ENCODE measurements at places on chromosomes 2 and 18.

DNA sequence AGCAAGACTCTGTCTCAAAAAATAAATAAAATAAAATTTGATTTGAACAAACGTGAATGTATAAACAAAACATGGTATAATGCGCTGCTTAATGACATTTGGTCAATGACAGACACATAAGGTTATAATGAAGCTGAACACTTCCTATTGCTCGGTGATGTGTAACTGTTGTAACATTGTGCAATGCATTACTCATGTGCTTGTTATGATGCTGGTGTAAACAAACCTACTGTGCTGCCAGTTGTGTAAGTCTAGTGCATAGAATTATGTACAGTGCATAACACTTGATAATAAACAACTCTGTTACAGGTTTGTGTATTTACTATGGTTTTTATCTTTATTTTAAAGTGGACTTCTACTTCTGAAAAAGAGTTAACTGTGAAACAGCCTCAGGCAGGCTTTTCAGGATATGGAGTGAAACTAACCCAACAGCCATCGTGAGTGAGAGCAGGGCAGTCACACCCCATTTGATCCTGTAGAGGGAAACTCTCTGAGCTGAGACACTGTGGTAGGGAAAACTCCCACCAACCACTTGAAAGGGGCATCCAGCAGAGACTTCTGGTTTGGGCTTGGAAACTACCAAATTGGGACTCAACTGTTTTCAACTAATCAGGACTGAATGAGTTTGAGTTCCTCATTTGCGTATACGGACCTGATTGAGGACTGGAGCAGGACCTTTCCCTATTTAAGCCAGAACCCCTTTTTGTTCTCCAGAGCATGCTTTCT is 8.7 kb upstream of the RPRD1A start:
- no peak for DNase-seq

DNA sequence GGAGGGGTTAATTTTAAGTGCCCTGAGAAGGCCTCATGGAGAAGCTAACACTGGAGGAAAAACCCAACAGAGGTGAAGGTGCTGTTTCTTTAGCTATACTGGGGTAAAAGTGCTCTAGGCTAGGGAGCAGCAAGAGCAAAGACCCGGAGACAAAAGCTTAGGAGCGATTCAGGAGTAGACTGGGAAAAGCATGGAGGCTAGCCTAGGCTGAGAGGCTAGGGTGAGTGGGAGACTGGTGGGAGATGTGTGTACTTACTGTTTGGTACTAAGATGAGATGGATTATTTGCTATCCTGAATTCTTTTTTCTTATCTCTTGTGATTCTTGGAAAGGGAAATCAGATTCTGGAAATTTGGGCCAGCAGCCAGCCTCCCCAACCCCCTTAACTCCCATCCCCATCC is 2.0 kb downstream of the GIGYF2 start:
- peak; percentile 24 for DNase-seq

- DNase-seq = no peak
Observed at GRCh38 chr2:13537771-13538349, 821.1 kb downstream of the TRIB2 start.

- DNase-seq = peak; percentile 48
Observed at GRCh38 chr2:32714521-32714920, 86.7 kb downstream of the TTC27 start.

- DNase-seq = no peak
Observed at GRCh38 chr18:80202264-80202998, 44.9 kb downstream of the PARD6G start.

DNA sequence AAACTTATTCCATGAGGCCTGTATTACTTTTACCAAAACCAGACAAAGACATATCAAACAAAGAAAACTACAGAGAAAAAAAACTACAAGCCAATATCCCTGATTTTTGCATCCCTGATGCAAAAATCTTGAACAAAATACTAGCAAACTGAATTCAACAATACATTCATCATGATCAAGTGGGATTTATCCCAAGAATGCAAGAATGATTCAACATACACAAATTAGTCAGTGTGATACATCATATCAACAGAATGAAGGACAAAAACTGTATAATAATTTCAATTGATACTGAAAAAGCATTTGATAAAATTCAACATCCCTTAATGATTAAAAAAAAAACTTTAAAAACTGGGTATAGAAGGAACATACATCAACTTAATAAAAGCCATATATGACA is 106.8 kb downstream of the SLC39A10 start:
- DNase-seq = no peak

DNA sequence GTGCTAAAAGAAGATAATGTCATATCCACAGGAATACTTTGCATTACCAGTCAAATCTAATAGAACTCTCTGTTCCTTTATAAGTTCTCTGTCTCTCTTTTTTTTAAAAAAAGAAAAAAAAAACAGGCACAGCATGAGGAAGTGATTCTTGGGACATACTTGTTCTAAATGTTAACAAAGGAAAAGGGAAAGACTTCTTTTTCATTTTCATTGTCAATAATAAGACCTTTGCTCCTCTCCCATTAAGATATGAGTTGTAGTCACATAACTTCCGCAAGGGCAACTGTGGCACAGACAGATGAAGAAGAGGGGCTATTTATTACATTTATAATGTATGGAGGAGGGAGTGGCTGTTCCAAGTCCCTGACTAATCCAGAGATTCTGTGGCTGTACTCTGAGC is 4.7 kb downstream of the CD302 start:
- DNase-seq = no peak

DNA sequence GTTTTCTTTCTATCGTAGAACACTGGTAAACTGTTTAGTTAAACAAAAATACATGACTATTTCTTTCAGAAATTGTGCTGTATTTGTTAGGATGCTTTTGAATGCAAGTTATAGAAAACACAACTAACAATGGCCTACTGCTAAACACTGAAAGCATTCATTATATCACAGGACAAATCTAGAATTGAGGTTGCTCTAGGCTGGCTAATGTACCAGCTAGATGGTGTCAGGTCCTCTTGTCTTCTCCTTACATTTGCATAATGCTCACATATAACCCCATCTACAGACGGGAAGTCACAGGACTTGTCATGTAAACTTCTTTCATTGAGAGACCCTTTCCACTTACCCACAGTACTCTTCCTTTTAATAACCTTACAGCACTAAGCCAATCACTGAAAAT is 586.8 kb downstream of the DSC3 start:
- no peak for DNase-seq

DNA sequence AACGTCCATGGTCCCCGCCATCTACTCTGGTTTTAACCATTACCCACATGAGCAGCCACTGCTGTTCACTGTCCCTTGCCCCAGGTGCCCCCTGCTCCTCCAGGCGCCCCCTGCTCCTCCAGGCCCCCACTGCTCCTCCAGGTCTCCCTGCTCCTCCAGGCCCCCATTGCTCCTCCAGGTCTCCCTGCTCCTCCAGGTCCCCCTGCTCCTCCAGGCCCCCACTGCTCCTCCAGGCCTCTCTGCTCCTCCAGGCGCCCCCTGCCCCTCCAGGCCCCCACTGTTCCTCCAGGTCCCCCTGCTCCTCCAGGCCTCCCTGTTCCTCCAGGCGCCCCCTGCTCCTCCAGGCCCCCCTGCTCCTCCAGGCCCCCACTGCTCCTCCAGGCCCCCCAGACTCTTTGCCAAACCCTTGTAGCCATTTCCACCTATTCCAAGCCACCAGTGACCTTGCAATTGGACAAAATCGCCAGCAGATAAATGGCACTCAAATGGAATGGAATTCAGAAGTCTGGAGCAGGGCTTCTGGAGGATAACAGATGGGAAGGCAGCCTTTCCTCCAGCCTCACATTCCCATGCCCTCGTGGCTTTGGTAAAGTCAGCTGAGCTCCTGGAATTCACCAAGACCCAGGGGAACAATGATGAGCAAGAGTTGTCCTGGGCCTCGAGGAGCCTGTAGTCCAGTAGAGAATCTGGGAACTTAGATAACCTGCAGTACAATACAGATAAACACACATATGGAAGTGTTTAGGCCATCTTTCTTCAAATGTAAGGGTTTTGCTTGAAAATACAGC is 13.3 kb upstream of the RPL31 start:
- no peak for DNase-seq

- no peak for DNase-seq
Observed at GRCh38 chr2:222239945-222240675, 58.7 kb downstream of the PAX3 start.

DNA sequence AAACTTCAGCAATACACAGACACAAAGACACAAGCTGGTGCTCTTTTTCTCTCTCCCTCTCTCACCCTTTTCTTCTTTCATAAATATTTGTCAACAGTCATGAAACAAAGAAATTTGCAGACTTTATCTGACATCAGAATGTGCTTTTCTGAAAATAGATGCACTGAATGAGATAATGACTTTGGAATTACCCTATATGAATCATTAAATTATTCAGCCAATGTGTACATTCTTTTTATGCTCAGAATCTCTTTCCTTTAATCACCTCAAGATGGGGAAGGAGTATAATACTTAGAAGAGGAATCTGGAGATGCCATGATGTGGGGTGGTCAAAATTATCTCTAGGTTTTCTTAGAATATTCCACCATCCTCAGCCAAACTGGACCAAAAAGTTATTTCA is 289.9 kb downstream of the LRRTM1 start:
- no peak for DNase-seq

- no peak for DNase-seq
Observed at GRCh38 chr2:152790883-152791282, 72.5 kb downstream of the ARL6IP6 start.

DNA sequence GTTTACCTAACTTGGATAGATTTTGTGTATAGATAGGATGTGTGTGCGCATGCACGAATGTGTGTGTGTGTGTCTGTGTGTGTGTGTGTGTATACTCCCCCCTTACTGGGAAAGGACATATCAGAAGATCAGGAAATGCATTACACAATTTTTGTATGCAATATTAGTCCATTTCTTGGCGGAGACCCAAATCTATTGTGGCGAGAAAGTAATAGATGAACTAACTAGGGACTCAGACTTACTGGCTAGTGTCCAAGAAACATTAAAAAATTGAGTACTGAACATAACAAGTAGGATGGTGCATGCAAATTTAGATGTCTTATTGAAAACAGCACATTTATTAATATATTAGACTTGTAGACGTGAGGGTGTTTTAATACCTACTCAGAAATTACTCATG is 1036.5 kb upstream of the FANCL start:
- no peak for DNase-seq

- DNase-seq = no peak
Observed at GRCh38 chr2:29106256-29106655, 9.0 kb upstream of the CLIP4 start.

- no peak for DNase-seq
Observed at GRCh38 chr2:38191516-38191915, 115.6 kb upstream of the CYP1B1 start.

DNA sequence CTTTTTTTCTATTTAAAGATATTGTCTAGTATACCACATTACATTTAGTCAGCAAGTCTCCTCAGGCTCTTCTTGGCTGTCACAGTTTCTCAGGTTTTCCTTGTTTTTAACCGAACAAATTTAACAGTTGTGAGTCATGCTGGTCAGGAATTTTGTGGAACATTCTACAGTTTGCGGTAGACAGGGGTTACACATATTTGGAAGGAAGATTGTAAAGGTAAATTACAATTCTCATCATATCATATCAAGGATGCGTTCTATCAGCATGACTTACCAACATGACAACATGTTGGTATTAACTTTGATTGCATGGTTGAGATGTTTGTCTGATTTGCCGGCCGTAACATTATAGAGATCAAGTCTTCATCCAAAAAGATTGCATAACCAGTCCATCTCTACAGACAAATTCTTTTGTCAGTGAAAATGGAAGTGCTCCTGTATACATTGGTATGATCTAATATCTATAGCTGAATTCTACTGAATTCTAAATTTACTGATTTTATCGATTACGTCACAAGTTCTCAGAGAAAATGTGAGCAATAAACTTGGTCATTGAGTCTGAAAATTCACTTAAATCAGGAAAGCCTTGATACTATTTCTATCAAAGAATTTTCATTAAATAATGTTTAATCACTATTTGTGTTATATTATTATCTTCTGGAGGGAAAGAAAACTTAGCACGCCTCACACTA is 664.4 kb upstream of the SLC8A1 start:
- no peak for DNase-seq

- no peak for DNase-seq
Observed at GRCh38 chr2:98637401-98638147, 29.2 kb downstream of the UNC50 start.

DNA sequence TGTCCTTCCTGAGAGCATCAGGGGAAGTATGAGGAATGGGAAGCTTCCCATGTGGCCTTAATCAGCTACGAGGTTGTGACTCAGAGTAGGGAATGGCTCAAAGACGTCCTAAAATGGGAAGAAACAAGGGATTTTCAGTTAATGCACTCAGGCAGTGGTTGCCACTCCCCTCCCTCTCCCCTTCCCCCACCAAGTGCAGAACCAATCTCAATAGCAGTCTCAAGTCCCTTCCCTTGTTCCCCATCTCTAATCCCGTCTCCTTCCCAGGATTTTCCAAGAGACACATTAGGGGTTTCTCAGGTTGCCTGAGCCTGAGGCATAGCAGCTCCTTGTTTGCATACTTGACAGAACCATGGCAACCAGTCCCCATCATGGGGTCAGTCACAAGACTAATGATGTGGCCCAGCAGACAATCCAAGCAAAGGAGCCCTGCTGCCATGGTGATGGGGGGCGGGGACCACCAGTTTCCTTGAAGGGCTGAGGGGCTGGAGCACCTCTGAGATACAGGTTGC is 18.2 kb upstream of the RESP18 start:
- DNase-seq = no peak

DNA sequence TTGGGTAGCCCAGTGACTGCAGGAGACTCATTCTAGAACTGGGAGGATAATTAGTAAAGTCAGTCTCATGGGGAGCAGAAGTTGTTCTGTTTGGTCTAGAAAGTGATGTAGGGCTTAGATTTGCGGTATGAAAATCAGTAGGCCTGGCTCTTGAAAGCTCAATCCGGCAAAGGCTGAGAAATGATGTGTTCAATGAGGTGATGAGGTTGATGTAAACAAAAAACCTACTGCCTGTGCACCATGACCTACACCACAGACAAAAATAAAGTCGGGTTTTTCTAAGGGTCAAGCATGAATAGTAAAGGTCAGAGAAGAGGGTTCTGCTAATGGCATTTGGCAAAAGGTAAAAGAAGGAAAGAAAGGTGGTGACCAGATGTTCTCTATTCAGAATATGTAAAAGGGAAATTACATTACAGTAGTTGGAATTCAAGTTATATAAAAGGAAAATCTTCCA is 80.8 kb upstream of the COL5A2 start:
- peak; percentile 23 for DNase-seq

DNA sequence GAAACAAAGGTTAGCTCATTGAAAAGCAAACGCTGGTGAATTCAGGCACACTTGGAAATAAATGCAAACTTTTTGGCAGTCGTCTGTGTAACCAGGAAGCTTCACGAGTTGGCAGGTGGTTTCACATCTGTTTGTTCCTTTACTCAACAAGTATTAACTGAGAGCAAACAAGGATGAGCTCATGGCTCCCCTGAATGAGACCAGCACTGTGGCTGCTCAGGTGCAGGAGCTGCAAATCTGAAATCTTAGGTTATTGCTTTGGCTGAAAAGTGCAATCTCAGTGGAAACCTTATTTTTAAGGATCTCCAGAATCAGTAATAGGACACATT is 46.3 kb downstream of the SH3RF3 start:
- DNase-seq = no peak

- DNase-seq = peak; percentile 41
Observed at GRCh38 chr2:98277162-98277859, 68.9 kb upstream of the CNGA3 start.
